ENCODE measurements at places on chromosomes 2 and 18.

DNA sequence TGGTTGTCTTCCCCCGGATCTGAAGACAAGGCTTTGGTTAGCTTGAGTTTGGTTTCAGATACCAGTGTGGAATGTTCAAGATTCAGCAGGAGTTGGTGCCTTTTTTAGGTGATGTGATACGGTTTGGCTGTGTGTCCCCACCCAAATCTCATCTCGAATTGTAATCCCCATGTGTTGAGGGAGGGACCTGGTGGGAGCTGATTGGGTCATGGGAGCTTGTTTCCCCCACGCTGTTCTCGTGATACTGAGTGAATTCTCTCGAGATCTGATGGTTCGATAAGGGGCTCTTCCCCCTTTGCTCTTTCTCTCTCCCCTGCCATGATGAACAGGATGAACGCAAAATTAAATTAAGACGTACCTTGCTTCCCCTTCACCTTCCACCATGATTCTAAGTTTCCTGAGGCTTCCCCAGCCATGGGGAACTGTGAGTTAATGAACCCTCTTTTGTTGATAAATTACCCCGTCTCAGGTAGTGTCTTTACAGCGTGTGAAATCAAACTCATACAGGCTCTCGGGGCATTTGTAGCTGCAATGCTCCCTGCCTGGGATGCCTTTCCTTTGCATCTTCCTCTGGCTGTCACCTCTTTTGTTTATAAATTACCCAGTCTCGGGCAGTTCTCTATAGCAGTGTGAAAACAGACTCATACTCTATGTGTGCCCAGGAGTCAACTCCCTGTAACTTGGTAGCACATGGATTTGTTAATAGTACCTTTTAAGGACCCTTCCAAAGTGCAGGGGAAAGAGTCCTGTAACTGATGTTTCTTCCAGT lies 21.3 kb downstream of the PDCD1 start:
- DNase-seq, result no peak

GRCh38 chr2:127321303-127321702 lies 27.4 kb upstream of the ERCC3 start:
- no peak for DNase-seq

DNA sequence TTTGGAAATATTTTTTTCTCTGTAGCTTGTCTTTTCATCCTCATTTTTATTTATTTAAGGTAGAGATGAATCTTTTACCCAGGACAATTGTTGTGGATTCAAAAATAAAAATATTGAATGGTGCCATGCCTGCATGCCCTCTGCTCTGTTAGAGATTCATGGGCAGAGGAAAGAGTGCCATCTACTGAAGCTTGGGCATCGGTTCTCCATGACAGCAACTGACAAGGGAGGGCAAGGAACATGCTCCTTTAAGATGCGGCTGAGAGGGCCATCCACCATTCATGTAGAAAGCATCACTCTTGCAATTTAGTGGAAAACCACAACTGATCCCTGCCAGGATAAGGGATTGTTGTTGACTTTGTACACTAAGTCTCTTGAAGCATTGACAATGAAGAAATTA lies 79.9 kb downstream of the PARD3B start:
- no peak for DNase-seq

DNA sequence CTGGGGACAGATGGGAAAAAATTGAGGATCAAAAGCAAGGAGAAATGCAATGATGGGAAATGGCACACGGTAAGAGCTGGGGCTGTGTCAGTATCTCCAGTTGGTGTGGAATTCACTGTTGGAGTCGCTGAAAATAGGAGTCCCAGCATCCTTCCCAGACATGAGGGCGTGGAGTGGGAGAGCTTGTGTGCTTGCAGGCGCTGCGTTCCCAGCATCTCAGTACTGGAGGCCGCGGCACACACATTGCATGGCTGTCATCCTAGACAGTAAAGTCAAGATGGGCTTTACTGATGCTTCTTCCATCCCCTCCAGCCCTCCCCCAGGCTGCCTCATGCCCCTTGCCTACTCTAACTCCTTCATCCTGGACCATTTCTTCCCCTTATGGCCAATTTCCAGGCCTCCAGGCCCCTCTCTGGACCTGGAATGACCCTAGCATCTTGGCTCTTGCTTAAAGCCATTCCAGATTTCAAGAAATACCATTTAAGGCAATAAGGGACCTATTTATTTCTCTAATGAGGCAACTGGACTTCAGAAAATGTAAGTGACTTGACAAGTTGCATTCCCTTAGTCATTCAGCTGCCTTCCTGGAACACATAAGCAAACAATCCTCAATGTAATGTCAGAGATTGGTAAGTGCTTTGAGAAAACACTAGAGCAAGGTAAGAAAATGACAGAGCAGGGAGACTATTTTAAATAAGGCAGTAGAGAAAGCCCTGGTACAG lies 70.5 kb upstream of the TTC39C start:
- DNase-seq, result no peak

GRCh38 chr2:10079266-10079869 lies 843 bp downstream of the CYS1 start:
- no peak for DNase-seq

GRCh38 chr2:177641331-177641730 lies 248.8 kb downstream of the AGPS start:
- no peak for DNase-seq

- DNase-seq, result no peak
Observed at GRCh38 chr2:45823723-45824206, 172.3 kb downstream of the PRKCE start.

DNA sequence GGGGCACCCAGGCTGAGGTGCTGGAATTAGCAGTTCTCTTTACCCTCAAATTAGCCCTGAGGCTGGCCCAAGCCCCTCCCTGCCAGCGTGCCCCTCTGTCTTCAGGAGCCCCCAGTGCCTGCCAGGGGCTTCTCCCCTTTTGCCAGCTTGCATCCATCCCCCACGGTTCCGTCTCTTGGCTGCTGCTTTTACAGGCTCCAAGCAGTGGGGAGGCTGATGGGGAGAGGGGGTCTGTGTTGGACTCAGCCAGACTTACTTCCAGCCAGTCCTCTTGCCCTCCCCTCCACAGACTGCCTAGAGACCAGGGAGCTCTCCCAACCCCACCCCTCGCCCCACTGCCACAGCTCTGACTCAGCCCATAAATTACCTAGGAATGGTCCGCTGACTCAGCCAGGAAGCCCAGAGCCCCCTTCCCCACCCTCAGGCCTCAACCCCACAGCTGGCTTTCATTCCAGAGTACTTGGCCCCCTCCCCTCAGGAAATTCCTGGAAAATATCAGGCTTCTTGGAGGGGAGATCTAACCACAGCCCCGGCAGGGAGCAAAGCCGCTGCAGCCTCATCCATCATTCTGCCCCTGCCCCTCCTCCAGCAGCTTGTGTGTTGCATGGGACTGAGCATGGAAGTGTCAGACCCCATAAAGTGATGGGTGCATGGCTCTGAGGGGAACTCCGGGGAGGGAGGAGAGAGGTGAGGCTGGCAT lies 184.6 kb downstream of the ZFP36L2 start:
- no peak for DNase-seq

- no peak for DNase-seq
Observed at GRCh38 chr18:51425889-51426288, 228.4 kb upstream of the MEX3C start.

All from esophagus squamous epithelium (tissue), 5 donors.